Stimulated activated CD4-positive, alpha-beta T cell treated with anti-CD3 and anti-CD28 coated beads, Interleukin-2, amount 100 ng/mL, for 24 hours (primary cell): ENCODE measurements at places on chromosomes 2 and 18.

GRCh38 chr2:1731963-1732768 is 12.1 kb downstream of the PXDN start:
- no peak for DNase-seq

GRCh38 chr2:236209535-236209934 is 41.3 kb upstream of the GBX2 start:
- DNase-seq, result no peak

DNA sequence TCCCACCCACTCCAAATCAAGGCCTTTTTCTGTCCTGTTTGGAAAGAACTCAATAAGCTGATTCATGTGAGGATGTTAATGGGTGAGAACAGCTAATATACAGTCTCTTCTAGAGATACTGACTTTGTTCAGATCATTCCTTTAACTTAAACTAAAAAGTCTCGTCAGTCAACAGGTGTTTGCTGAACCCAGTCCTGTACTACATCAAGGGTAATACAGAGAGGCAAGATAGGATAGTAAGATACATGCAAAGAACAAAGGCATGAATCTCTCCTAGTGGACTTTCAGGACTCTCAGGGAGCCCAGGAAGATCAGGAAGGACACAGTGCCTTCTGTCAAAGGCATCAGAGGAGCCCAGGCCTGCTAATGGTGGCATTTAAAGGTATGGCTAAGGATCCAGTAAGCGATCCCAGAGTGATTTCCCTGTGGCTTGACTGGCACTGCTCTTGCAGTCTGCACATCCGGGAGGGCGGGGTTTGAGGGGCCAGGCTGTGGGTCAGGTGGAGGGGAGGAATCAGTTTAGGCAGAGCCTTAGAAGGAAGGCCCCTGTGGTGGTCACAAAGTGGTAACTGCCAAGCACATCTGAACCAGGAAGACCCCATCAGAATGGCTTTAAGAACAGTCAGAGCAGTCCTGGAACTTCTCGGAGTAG is 54.0 kb downstream of the EPAS1 start:
- peak; percentile 51 for DNase-seq

DNA sequence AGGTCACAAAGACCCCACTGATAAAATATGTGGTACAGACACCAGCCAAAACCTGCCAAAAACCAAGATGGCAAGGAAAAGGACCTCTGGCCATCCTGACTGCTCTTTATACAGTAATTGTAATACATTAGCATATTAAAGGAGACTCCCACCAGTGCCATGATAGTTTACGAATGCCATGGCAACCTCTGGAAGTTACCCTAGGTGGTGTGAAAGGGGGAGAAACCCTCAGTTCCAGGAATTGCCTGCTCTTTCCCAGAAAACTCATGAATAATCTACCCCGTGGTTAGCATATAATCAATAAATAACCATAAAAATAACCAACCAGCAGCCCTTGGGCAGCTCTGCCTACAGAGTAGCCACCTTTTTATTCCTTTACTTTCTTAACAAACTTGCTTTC is 129.8 kb upstream of the EPB41L3 start:
- DNase-seq, result no peak

GRCh38 chr18:3397031-3397750 is 52.8 kb upstream of the TGIF1 start:
- DNase-seq, result no peak

DNA sequence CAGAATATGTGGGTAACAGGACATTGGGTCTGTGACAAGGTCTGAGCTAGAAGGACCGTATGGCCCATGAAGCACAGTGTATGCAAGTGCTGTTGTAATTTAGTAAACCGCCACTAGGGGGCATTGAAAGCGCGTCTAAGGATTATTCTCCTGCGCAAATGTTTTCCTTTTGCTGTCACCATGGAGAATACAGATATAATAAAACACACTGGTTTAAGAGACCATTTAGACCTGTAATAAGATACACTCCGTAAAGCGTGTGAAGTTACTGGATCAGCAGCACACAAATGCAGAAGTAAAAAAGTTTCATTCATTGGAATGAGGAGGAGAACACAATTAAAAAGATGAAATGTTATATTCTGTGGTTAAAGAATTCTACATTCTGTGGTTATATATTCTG is 272.4 kb downstream of the AGAP1 start:
- DNase-seq, result peak; percentile 60

GRCh38 chr2:8575834-8576423 is 105.9 kb upstream of the ID2 start:
- no peak for DNase-seq

DNA sequence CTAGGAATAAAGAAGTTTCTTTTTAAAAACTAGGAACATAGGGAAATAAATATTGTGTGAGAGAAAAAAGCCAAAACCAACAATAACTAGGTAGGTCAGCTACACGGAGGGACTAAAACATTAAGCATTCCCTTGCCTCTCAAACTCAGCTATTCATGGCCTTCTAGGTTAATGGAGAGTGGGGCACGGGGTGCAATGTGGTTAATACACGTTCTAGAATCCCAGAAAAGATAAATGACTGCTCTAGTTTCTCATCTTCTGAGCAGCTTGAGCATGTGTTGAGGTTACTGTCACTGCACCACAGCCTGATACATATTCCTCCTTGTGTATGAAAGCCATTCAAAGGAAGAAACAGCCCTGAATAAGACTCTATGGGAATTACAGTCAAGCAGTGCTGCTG is 31.4 kb downstream of the SLC8A1 start:
- DNase-seq, result no peak

DNA sequence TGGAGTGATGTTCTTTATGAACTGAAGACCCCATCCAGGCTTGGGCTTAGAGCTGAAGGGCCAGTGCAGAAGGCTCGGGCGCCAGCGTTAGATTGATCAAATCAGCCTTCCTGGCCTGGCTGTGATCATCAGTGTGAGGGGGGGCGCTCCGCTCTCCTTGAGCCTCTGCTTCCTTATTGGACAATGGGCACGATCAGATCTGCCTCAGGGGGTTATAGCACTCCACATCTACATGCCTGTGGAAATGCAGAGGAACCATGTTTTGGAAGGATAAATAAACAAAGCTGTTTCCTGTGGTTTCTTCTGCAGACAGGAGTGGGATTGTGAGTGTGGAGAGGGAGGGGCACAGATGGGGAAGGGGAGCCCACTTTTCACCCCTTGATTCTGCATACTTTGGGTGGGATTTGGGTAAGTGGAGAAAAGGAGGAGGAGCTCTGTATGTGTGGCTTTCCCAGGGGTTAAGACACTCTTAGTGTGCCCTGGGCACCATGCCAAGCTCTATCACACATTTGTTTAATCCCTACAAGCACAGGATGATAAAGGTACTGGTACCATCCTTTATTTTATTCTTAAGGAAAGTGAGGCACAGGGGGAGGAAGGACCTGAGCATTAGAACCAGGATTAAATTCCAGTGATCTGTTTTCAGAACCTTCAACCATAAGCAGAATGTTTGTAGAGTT is 150.5 kb downstream of the EN1 start:
- DNase-seq, result no peak

- DNase-seq, result no peak
Observed at GRCh38 chr2:42974169-42974720, 181.9 kb upstream of the HAAO start.

DNA sequence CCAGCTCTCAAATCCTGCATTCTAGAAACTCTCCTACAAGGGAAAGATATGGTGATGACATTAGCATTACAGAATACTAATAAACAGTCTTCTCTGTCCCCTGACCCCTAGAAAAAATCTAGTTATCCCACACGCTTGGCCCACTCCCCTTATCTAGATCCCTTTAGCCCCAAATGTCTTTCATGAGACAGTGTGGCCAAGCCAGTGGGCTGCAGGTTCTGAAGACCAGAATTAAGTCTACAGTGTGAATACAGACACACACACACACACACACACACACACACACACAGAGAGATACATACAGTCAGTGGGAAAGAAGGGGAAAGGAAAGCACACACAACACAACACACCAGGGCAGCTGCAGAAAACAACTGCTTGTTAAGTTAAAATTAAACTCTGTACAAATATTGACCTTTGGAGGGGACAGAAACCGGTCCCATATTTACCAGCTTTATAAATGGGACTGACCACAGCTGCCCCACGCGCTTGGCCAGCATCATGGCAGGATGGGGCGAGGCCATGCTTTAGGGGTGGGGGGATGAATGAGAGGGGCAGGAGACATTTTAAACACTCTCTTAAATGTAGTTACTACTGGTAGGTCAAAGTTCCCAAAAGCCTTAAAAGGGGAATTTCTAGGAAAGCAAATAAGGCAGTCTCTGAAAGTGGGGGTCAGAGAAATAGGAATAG is 49.1 kb downstream of the NHEJ1 start:
- no peak for DNase-seq

DNA sequence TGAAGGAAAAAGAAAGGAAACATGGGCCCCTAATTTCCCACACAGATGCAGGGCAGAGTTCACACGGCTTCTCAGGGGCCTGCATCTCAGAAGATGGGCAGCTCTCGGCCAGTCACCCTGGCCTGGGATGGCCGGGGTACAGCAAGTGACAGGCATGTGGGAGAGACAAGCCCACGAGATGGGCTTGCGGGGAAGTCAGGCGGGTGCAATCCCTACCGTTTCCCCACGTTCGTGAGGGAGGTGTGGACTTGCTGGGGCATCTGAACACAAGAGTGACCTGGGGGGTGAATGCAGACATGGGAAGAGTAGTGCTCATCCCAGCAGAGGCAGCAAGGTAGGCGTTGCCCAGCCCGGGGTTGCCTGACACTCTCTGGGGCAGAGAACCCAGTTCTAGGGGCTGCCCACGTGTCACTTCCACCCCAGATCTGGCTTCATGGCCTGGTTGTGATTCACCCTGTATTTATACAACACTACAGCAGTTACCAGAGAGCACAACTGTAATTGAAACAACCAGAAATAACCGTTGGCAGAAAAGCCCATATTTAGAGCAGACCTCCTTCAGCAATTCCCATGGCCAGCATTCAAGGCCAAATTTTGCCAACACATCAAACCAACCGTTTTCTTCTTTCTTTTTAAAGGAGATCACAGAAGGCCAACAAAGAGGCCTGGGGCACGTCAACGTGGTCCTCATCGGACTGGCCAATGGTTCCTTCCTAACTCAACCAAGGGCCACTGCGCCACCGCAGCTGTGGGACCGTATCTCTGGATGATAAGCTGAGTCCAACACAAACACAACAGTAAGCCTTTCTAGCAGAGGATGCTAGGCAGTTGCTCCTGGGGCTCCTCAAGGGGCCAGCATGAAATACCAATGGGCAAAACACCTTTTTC is 58.4 kb downstream of the PARD6G start:
- no peak for DNase-seq

- no peak for DNase-seq
Observed at GRCh38 chr2:12672711-12673315, 43.9 kb upstream of the TRIB2 start.

- DNase-seq, result no peak
Observed at GRCh38 chr2:165390875-165391274, 78.6 kb upstream of the CSRNP3 start.

DNA sequence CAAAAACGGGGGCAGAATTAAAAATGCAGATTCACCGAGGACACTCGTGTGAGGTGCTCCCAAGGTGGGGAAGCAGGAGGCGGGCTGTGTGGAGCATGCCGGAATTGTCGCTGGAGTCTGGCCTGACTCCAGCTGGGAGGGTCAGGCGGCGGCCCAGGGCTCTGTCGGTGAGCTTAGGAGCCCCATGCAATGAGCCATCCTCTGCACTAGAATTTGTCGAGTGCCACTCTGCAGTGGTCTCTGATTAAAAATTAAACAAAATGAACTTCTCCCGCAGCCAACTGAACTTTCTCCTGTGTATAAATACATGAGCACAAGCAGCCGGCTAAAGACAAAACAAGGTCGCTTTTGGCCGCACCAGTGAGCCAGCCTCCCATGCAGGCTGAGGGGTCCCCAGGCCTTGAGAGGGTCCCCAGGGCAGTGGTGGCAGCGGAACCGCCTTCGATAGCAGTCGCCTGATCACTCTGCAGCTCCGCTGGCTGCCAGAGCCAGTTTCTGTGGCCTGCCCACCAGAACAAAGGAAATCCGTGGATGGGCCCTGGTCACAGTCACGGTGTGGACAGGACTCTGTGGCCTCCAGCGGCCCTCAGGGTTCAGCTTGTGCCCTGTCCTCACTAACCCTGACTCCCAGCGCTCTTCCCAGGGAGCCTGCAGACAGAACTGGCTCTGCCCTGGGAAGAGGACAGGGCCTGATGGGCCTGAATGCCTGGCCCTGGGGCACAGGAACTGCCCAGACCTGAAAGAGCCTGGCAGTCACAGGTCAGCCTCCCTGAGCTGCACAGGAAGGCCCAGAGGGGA is 201.3 kb downstream of the EIPR1 start:
- DNase-seq, result no peak

- no peak for DNase-seq
Observed at GRCh38 chr2:105569606-105570005, 170.8 kb upstream of the FHL2 start.

GRCh38 chr2:97706112-97706511 is 7.3 kb upstream of the ZAP70 start:
- DNase-seq, result no peak

DNA sequence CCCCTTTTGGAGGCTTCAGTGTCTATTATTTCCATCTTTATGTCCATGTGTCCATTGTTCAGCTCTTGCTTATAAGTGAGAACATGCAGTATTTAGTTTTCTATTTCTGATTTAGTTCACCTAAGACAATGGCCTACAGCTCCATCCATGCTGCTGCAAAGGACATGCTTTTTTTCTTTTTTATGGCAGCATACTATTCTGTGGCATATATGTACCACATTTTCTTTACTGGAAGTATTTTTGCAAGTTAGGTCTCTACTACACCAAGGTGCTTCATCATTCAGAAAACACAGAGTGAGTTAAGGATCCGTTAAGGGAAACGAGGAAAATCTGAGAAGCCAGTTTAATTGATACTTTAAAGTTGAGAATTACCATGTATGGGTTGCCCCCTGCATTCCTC is 297.2 kb downstream of the CDCA7 start:
- DNase-seq, result no peak

DNA sequence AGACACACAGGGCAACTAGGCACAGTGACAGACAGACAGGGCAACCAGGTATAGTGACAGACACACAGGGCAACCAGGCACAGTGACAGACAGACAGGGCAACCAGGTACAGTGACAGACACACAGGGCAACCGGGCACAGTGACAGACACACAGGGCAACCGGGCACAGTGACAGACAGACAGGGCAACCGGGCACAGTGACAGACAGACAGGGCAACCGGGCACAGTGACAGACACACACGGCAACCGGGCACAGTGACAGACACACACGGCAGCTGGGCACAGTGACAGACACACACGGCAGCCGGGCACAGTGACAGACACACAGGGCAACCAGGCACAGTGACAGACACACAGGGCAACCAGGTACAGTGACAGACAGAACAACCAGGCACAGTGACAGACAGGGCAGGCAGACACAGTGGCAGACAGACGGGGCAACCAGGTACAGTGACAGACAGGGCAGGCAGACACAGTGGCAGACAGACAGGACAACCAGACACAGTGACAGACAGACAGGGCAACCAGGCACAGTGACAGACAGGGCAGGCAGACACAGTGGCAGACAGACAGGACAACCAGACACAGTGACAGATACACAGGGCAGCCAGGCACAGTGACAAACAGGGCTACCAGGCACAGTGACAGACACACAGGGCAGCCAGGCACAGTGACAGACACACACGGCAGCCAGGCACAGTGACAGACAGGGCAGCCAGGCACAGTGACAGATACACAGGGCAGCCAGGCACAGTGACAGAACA is 64.7 kb upstream of the RAB6C start:
- DNase-seq, result no peak
